ENCODE measurements at places on chromosomes 6 and 20. TPM values are rescaled to one million over a fixed set of nuclear protein-coding genes. Genes with fewer than 3 reads are reported as not detected.

DNA sequence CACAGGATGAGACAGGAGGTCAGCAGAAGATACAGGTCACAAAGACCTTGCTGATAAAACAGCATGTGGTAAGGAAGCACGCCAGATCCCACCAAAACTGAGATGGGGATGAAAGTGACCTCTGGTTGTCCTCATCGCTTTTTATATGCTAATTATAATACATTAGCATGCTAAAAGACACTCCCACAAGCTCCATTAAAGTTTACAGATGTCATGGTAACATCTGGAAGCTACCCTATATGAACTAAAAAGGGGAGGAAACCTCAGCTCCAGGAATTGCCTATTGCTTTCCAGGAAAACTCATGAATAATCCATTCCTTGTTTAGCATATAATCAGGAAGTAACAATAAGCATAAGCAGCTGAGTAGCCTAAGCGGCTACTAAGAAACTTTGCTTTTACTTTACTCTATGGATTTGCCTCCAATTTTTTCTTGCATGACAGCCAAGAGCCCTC is 8.4 kb upstream of the RIN2 start:
- H3K27me3 ChIP-seq = no peaks in the 10 kb centered on the region
- no peaks in the 10 kb centered on the region for H3K36me3 ChIP-seq

DNA sequence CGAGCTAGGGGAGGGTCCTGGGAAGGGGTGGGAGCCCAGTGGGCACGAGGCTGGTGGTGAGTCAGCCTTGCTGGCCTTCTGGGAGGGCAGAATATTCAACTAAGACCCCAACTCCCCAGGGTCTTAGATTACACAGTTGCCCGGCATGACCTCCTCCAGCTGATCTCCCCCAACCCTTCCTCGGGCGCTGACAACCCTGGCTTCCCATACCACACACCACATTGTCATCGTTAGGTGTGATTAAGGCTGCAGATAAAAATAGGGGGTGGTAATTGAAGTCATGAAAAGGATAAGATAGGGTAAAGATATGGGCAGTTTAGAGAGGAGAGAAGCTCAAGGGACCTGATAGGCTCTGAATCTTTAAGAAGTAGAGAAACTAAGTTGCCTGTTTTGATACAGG is 10.5 kb downstream of the CDC40 start:
- no peaks in the 10 kb centered on the region for H3K4me1 ChIP-seq
- no peaks in the 10 kb centered on the region for H3K36me3 ChIP-seq
- no peak overlapping the region for H3K4me3 ChIP-seq
- no peak for DNase-seq
- H3K27ac ChIP-seq = no peak overlapping the region

The TAAR5 gene
- not detected for total RNA-seq

DNA sequence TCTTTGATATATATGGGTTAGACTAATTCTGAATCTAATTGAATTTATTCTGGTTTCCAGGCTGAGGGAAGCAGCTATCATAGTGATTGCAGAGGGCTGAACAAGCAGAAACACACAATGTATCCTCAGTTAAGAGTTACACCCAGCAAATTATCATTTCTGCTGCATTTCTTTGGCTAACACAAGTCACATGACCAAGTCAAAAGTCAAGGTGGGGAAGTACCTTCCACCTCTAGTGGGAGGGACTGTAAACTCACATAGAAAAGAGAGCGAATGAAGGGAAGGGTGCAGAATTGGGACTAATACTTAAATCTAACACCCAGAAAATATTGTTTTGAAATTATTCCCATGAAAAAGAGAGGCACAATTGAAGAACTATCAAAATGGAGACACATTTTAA is 719.7 kb upstream of the MMS22L start:
- no peak overlapping the region for H3K4me3 ChIP-seq
- H3K27ac ChIP-seq = no peak overlapping the region
- DNase-seq = no peak
- H3K27me3 ChIP-seq = no peaks in the 10 kb centered on the region

The TSBP1 gene
- total RNA-seq = not detected

The DCDC2 gene
- total RNA-seq = not detected

DNA sequence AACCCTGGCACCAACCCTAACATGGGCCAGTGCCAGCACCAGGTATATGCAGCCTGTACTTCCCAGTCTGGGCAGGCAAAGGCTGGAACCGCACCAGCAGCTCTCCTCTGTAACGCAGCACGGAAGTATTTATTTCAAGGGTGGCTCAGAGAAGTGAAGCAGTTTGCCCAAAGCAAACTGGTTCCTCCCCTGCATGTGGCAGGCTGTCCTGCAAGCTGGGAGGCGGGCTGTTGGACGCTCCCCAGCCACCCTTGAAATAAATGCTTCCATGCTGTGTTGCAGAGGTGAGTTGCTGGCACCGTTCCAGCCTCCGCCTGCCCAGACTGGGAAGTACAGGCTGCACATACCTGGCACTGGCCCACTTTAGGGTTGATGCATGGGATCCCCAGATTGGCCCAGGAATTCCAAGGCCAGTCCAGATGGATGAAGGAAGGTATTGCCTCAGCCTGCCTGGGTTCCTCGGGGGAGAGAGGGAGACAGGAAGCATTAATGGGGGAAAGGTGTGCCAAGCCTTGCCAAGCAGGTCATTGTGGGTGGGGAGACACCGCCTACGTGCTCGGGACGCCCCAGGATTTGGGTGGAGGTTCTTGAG is 49.8 kb downstream of the PPARD start:
- DNase-seq = no peak
- no peaks in the 10 kb centered on the region for H3K27me3 ChIP-seq
- H3K27ac ChIP-seq = no peak overlapping the region

The PREX1 gene
- total RNA-seq = 108 TPM

- no peaks in the 10 kb centered on the region for H3K4me1 ChIP-seq
- no peaks in the 10 kb centered on the region for H3K27me3 ChIP-seq
These were observed 37.4 kb downstream of the MDN1 start for GRCh38 chr6:89782222-89782621.

DNA sequence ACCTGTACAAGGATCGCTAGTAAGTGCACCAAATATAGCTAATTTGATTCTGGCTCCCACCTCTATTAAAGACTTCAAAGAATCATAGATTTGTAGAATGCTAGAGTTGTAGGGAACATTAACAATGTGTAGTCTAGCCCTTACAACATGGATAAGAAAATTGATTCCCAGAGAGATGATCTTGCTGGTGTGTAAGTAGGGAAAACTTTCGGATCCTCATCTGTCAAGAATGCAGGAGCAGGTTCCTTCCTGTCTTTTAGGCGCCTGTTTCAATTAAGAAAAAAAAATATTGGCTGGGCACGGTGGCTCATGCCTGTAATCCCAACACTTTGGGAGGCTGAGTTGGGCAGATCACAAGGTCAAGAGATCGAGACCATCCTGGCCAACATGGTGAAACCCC is 12.3 kb upstream of the RNF39 start:
- DNase-seq = no peak
- peaks cover 3% of the 10 kb centered on the region for H3K27me3 ChIP-seq
- H3K36me3 ChIP-seq = no peaks in the 10 kb centered on the region

DNA sequence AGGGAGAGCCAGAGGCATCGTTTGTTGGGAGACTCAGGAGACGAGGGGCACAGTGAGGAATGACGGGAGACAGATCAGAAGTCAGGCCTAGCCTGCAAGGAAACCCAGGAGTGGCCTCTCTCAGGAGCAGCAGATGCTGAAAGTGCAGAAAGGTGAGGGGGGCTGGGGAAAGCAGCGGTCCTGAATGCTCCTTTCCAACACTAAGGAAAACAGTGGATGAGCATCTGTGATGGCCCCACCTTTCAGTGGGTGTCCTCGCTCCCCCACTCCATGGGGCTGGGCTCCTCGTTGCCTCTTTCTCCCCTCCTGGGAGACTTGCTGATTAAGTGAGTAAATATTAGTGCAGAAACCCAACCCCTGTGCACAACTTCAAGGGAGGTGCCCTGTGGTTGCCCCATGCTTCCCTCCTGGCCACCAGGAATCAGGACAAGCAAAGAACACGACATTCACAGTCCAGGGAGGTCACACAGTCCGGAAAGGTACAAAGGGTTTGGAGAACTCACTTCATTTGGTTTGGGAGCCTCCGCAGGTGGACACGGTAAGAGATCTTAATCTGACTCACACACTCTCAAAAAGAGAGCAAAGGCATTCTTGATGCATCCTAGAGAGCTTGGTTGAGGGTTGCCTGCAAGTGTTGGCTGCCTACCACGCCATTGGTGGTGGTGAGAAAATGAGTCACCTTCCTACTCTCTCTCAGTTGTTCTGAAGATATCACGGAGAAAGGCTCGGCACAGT is 9.7 kb upstream of the BPIFB1 start:
- H3K4me1 ChIP-seq = no peaks in the 10 kb centered on the region
- peaks cover 7% of the 10 kb centered on the region for H3K27me3 ChIP-seq
- DNase-seq = no peak
- no peak overlapping the region for H3K4me3 ChIP-seq
- no peak overlapping the region for H3K27ac ChIP-seq

GRCh38 chr20:13487202-13487601 is 151.5 kb downstream of the TASP1 start:
- H3K27me3 ChIP-seq = no peaks in the 10 kb centered on the region
- no peaks in the 10 kb centered on the region for H3K4me1 ChIP-seq
- no peak for DNase-seq
- no peak overlapping the region for H3K27ac ChIP-seq

The CST11 gene
- total RNA-seq = not detected

The MAP7 gene
- 0.21 TPM for total RNA-seq

DNA sequence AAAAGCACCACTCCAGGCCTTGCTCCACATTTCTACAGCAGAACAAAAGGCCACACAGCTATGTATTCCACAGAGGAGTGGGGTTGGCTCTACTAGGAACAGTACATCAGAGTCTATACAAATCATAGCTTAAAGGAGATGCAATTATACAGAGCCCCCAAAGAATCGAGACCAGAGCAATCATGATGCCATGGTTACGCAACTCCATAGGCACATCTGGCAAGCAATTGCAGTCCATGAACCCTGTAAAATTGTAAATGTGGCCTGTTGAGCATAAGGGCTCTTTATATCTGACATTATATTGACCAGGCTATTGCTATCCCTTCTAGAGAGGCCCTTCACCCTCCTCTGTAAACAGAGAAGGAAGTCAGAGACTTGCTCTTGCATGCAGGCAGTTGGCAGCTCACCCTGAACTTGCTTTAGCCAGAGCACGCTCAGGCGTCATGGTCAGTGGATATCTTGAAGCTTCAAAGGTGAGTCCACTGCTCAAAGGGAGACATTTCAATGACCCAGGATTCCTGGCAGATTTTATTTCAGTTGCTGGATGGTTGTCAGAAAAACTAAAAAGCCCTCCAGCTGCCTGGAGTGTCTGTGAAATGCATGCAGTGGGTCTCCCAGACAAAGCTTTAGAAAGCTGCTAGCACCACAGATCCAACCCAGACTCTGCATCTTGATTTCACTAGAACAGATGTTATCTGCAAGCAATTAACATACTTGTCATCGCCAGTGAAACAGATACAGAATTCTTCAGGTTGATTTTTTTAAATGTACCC is 357.2 kb downstream of the CENPW start:
- no peaks in the 10 kb centered on the region for H3K4me1 ChIP-seq
- no peak overlapping the region for H3K4me3 ChIP-seq
- H3K36me3 ChIP-seq = no peaks in the 10 kb centered on the region
- no peaks in the 10 kb centered on the region for H3K27me3 ChIP-seq
- no peak for DNase-seq

The C20orf96 gene
- total RNA-seq = 7.4 TPM

The SYNDIG1 gene
- not detected for total RNA-seq

DNA sequence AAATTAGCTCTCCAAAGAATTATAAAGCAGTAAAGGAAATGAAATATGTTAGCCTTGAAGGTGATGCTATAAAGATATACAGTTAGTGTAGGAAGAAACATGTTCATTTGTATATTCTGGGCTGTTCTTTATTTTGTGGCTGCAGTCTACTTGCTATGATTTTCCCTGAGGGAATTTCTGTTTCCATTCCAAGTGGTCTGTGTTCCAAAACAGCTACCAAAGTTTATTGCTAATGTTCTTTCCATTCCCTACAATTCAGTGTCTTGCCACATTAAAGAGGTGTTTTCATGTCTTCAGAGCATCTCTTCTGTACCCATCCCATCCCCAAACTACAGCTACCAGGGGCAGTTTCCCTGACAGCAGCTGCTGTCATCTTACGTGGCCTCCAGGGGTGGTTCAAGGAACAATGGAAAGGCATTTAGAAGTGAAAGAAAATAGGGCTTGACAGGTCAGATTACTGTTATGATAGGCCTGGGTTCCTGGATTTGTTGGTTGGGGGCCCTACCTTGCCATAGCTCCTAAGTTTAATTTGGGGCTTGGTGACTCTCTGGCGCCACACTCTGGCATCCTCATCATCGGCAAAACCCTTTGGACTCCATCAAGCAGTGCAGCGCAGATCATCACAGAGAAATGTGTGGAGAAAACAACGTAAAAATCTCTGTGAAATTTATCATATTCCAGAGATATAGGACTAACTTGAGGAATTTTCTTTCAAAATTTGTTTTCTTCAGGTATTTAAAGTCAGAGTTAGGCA is 33.8 kb upstream of the AIG1 start:
- no peak overlapping the region for H3K27ac ChIP-seq
- no peaks in the 10 kb centered on the region for H3K27me3 ChIP-seq
- DNase-seq = no peak

The RBM12 gene
- total RNA-seq = 126 TPM

The GPX5 gene
- not detected for total RNA-seq

The CTCFL gene
- 0.10 TPM for total RNA-seq

- DNase-seq = no peak
- H3K36me3 ChIP-seq = no peaks in the 10 kb centered on the region
- peaks cover 29% of the 10 kb centered on the region for H3K4me1 ChIP-seq
- H3K27ac ChIP-seq = peak overlapping the region; percentile 20
These were observed 2.2 kb downstream of the ADISSP start for GRCh38 chr20:3765171-3765882.

DNA sequence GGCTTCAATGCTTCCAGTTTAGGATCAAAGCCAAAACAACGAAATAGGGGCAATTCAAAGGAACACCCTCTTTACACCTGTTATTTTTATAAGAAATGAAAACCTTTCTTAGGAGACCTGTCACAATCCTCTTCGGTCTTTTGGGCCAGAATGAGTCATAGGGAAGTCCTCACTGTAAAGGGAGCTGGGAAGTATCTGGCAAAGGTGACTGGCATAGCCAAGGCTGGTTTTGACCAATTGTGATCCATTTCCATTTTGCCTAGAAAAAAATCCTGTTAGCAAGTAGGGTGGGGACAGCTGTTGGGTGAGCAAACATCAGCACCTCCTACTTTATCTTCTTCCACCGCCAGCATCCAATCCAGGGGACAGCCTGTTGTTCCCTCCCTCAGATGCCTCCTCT is 343.2 kb upstream of the SULF2 start:
- H3K4me1 ChIP-seq = no peaks in the 10 kb centered on the region
- no peaks in the 10 kb centered on the region for H3K36me3 ChIP-seq
- peaks cover 3% of the 10 kb centered on the region for H3K27me3 ChIP-seq
- DNase-seq = no peak
- H3K27ac ChIP-seq = no peak overlapping the region

Measured in GM12878 (cell line).